ENCODE measurements at places on chromosomes 11 and 22. TPM values are rescaled to one million over a fixed set of nuclear protein-coding genes. Genes with fewer than 3 reads are reported as not detected.

The C11orf16 gene
- not detected for total RNA-seq

The SLC17A6 gene
- total RNA-seq, result not detected

The MUC5AC gene
- total RNA-seq, result not detected

The ACRV1 gene
- total RNA-seq, result not detected

The HMOX1 gene
- total RNA-seq, result 57.3 TPM

The OR6A2 gene
- total RNA-seq, result 0.25 TPM

The FGF4 gene
- total RNA-seq, result not detected

The IFITM10 gene
- total RNA-seq, result 0.39 TPM

GRCh38 chr22:41146573-41146972, 54.2 kb downstream of the EP300 start:
- no peak for DNase-seq

GRCh38 chr11:78773077-78773476, 198.4 kb upstream of the NARS2 start:
- no peak for DNase-seq

GRCh38 chr11:87338046-87338639, 300.4 kb downstream of the TMEM135 start:
- DNase-seq, result no peak

GRCh38 chr22:41836551-41836950, 3.6 kb downstream of the SREBF2 start:
- DNase-seq, result no peak

DNA sequence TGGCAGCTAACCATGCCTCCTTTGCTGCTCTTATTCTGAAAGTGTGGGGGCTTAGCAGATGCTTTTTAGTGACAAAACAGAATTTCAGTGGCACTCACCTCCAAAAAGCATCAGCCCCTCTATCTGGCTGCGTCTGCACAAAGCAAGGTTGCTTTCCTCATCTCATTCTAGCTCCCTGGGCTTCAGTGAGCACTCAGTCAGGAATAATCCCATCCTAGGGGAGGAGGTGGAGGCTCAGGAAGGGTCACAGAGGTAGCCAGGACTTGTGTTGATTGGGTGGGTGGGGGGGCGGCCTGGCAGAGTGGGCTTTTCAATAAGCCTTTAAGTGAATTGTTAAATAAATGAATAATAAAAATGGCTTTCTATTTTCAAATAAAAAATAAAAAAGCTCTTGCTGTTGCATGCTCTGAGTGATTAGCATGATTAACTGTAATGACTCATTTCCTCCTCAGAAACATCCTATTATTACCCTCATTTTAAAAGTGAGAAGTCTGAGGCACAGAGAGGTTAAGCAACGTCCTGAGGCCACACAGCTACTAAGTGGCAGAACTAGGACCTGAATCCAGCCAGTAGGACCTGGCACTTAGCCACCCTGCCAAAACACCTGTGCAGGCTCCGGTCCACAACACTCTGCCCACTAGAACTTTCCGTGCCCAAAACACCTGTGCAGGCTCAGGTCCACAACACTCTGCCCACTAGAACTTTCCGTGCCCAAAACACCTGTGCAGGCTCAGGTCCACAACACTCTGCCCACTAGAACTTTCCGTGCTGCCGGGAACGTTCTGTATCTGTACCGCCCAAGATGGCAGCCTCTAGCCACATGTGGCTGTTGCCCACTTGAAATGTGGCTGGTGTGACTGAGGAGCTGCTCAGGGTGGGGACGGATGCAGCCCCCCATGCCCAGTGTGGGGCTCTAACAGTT, 5.5 kb downstream of the B3GAT1 start:
- DNase-seq, result no peak

GRCh38 chr11:124219126-124219525, 21.8 kb upstream of the OR8G1 start:
- DNase-seq, result no peak

- peak; percentile 33 for DNase-seq
Observed at GRCh38 chr11:104534278-104534677, 364.0 kb downstream of the CASP12 start.

- no peak for DNase-seq
Observed at GRCh38 chr11:61922539-61922938, 5.2 kb upstream of the RAB3IL1 start.

DNA sequence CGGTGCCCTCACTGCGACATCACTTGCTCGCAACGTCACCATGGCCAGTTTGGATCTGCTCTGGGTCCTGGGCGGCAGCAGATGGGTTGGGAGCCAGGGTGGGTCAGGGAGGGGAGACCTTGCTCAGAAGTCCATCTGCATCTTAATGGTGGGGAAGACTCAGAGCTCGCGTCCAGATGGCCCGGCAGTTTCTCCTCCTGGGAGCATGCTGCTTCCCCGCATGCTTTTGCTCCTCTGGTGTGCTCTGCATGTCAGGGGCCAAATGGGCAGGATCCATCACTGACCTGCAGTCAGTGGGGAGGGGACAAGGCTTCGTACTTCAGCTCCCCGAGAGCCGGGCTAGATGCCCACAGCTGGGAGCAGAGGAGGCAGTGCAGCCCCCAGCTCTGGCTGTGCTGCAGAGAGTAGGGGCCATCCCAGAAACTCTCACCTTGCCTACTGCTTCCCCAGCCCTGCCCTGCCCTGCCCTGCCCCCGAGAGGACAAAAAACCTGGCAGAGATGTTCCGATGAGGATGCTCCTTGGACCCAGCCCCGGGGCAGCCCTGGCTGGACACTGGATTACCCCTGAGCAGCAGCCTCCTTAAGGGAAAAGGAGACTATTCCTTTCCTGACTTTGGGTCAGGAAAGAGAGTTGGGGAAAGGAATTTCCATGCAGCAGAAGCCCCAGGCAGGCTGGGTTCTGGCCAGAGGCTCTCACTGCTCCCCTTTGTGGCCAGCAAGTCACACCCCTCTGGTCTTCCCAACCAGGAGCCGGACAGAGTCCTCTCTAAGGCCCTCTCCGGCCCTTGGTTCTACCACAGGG, 149.9 kb downstream of the PKNOX2 start:
- DNase-seq, result no peak

DNA sequence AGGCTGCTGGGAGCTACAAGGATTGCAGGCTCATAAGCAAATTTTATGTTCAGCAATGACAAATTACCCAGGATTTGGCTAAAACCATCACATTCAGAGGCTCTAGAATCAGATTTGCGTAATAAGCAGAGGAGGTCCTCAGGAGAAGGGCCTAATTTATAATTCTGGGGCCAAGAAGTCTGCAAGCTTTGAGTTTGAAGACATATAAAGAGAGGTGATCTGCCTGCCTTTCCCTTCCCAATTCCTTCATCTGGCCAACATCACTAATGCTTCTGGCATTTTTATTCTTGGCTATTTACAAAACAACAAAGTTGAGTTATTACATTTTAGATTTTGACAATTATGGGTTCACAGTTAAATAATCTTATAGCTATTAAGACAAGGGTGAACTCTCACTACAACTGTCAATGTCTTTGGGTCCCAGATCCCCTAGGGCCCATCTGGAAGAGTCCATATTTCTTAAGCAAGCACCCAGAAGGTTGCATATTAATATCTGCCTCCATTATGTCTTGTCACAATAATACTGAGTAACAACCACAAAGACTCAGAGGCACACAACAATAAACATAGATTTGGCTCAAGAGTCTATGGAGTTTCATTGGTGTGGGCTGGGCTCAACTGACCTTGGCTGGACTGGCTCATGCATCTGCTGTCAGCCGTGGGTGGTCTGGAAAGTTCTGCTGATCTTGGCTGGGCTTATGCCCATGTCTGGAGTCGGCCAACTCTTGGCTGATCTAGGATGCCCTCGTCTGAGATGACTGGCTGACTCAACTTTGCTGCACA, 67.2 kb upstream of the CD82 start:
- DNase-seq, result no peak

- no peak for DNase-seq
Observed at GRCh38 chr22:44540756-44541670, 43.0 kb upstream of the RTL6 start.

GRCh38 chr11:35923452-35923851, 20.4 kb upstream of the LDLRAD3 start:
- peak; percentile 44 for DNase-seq

- DNase-seq, result no peak
Observed at GRCh38 chr11:11813288-11813962, 28.3 kb upstream of the USP47 start.
